ENCODE measurements at places on chromosomes 1 and 21.

GRCh38 chr21:45982758-45983648, 1.4 kb downstream of the COL6A1 start:
- no peak for DNase-seq

- DNase-seq = no peak
Observed at GRCh38 chr1:211789641-211790464, 40.7 kb downstream of the LPGAT1 start.

DNA sequence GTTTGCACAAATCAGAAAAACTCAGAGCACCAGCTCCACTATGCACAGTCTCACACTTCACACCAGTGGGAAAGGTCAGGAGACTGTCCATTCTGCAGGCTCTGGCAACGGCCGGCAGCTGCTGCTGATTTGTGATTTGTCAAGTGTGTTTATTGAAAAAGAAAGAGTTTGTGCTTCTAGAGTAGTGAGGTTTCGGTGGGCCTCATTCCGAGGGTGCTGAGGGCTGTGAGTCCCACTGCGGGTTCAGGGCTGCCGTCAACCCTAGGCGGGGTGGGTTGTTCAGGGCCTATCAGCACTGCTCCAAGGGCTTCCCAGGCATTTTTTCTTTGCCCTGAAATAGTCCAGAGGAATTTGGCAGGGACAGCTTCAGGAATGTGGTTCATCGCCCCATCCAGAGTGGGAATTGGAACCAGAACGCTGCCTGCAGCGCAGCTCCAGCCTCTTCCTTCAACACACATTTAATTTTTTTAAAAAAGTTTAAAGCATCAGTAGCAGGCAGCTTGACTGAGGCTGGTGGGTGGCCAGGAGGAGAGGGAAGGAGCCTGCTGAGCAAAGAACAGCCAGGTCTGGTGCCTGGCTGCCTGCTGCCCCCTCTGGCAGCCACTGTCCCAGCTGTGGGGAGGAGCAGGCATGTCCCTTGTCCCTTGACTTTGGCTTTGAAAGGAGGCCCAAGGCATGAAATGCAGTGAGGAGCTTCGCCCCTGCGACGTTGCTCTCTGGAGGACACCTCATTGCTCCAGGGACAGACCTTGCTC, 19.7 kb downstream of the STUM start:
- DNase-seq = no peak

DNA sequence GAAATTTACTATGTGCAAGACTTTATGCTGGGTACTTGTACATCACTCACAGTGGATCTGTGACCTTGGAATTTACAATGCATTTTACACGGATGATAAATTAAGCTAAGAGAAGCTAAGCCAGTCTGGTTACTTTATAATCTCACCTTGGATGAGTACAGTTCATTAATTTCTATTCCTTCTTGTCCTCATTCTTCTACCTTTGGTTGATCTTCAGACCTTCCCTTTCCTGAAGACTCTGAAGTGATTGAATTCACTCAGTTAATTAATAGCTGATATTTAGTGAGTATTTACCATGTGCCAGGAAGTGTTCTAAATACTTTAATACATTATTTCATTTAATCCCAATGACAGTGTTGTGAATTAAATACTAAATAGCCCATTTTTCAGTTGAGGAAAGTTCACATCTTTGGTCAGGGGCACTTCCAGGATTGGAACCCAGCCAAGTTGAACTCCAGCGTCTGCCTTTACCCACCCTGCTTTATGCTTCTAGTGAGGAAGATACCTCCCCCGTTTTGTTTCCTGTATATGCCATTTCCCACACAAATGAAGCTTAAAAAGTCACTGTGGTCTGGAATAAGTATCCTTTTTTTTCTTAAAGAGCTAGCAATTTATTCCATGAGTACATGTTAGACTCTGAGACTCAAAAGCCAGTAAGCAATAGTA, 146.6 kb downstream of the TLR5 start:
- DNase-seq = no peak

DNA sequence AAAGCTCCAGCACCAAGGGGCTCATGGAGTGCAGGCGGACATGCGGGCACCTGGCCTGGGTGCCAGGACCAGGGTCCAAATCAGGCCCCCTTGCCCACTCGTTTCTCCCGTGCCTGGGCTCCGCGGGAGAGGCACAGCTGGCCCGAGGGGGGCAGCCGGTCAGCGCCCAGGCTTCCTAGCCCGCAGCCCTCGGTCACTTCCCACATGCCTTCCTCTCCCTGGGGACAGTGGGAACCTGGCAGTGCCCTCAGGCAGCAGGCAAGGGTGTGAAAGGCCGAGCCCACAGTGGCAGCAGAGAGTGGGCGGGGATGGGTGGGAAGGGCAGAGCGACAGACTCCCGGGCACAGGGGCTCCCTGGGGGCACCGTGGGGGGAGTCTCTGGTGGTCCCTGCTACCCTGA, 69.8 kb downstream of the MEGF6 start:
- no peak for DNase-seq

DNA sequence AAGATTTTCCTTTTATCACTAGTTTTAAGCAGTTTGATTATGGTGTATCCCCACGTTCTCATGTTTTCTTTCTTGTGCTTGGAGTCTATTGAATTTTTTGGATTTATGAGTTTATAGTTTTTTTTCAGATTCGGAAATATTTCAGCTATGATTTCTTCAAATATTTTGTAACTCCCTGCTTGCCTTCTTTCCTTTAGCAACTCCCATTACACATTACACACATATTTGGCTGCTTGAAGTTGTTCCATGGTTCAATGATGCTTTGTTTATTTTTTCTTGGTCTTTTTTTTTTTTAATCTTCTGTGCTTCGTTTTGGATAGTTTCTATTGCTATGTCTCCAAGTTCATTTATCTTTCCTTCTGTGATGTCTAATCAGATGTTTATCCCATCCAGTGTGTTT, 48.5 kb upstream of the WARS2 start:
- no peak for DNase-seq

- no peak for DNase-seq
Observed at GRCh38 chr1:54114001-54114400, 38.8 kb downstream of the CDCP2 start.

DNA sequence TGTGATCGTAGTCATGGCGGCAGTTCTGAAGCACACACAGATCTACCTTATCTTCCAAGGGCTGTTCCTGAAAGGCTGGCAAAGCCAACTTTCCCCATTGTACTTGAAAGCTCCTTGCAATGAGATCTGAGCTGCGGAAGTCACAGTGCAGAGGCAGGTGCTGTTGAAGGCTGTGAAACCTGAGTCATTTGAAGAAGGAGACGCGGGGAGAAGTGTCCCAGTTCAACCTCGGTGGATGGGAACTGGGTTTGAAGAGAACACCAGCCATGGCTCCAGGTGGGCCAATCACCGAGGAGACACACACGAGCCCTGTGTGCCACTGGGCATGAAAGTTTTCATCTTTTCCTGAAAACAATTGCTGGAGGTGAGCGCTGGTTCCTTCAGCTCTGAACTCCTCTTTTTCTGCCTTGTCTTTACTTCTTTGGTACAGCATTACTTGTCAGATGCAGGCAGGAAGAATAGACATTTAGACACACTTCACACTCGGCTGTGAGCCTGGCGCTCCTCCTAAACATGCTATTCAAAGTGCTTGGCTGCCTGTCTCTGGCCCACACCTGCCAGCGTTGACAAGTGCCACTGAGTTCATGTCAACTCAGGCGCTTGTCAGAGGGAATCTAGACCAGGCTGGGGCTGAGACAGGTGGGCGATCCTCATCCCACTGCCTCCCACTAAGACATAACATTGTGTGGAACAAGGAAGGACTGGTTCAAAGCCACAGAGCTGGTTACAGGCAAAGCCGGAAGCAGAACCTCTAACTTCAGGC, 25.7 kb upstream of the PDE9A start:
- no peak for DNase-seq

DNA sequence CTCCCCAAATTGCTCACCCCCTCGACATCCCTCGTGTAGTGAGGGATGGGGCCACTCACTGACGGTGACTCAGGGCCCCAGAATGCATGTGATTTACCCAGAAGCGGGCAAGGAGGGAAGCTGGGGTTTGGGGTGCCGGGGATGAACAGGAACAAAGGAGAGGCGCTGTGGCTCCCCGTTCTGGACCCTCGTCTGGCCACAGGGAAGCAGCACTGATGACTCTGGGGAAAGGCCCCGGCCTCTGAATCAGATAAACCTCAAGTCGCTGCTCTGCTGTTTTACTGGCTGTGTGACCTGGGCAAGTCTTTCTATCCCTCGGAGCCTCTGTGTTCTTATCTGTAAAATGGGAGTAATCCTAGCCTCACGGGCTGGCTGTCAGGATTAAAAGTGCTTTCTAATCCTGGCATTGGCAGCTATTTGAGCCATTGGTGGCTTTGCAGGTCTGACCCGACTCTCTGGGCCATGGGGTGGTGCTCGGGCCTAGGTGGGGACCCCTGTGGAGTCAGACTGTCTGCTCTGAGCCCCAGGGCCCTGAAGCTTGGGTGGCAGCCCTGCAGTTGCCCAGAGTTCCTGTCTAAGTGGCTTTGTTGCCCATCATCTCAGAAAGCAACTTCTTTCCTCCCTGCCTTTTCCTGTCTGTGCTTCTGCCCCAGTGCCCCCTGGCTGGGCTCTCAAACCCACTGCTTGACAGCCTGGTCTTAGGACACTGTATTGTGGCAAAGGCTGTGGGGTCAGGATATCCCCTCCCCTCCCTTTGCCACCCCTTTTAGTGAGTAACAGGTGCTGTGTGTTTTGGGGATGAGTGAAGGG, 5.5 kb downstream of the TNFRSF1B start:
- no peak for DNase-seq
